ENCODE measurements at places on chromosomes 5 and 9.

DNA sequence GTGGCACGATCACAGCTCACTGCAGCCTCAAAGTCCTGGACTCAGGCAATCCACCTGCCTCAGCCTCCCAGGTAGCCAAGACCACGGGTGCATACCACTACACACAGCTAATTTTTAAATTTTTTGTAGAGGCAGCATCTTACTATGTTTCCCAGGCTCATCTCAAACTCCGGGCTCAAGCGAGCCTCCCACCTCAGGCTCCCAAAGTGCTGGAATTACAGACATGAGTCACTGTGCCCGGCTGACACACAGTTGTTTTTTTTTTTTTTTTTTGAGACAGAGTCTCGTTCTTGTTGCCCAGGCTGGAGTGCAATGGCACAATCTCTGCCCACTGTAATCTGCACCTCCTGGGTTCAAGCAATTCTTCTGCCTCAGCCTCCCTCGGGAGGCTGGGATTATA is 70.1 kb upstream of the CNOT6 start:
- DNase-seq: peak; percentile 33

GRCh38 chr5:3336666-3337065 is 259.0 kb upstream of the IRX1 start:
- DNase-seq: no peak

DNA sequence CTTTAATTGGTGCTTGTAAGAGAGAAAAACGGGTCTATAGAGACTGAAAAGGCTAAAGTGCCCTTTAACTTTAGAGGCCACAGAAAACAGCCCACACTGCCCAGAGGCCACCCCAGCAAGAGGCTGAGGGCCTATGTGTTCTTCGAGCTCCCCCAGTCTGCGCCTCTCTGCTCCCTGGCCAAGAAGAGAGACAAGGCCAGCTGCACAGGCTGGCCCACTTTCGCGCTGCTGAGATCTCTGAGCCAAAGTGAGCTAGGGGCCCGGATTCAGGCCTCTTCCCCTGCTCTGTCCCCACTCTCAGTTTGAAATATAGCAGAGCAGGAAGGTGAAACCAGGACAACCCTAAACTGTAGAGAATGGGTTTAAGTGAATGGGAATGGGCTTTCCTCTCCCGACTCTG is 132.0 kb upstream of the TRIM32 start:
- DNase-seq: peak; percentile 30

DNA sequence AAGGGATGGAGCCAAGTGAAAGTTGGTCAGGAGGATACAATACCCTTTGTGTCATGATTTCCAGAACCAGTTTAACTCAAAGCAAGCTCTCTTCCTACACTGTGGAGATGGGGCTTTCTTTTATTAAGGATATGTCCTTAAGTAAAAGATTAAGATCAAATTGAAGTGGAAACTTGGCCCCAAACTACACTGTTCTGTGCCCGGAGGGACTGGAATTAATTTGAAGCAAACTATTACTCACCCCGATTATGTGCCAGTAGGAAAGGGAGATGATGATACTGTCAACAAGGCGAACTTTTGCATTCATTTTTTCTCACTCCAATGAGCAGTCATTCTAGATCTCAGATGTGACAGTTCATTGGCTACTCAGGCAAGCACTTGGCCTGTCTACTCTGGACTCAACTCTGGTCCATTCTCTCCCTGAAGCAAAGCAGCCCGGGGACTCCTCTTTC is 186.7 kb downstream of the NTRK2 start:
- DNase-seq: no peak

- DNase-seq: no peak
Observed at GRCh38 chr5:55222092-55222984, 4.8 kb downstream of the MCIDAS start.

DNA sequence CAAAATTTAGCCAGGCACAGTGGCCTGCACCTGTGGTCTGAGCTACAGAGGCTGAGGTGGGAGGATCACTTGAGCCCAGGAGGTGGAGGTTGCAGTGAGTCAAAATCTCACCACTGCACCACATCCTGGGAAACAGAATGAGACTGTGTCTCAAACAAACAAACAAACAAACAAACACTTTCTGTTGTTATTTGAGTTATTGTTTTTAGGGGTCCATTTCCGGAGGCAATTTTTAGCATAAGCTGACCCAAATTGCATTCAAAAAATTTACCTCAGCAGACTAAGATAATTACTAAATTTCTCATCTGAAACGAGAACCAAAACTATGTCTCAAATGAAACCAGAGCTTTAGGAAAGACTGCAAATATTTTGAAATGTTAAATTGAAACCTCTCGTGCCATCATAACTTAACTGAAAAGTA is 1485.1 kb downstream of the EFNA5 start:
- no peak for DNase-seq

- DNase-seq: no peak
Observed at GRCh38 chr5:81405126-81405891, 11.4 kb upstream of the ACOT12 start.

DNA sequence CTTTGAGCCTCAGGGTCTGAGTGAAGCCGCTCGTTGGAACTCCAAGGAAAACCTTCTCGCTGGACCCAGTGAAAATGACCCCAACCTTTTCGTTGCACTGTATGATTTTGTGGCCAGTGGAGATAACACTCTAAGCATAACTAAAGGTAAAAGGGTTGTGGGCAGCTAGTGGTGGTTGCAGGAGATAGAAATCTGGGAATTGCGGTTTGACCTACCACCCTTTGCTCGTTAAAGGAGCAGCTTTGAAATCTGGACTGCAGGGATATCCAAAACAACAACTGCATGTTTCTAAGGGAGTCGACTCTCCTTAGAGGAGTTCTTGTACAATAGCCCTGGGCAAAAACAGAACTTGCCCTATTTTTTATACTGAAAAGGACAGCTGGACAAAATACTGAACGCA is 19.0 kb downstream of the ABL1 start:
- no peak for DNase-seq
